AG08395 (cell line): ENCODE measurements at places on chromosomes 16 and 17.

GRCh38 chr16:27314161-27314723 is 468 bp downstream of the IL4R start:
- DNase-seq: peak; percentile 79

- DNase-seq: no peak
Observed at GRCh38 chr16:58121132-58121531, 8.0 kb downstream of the CFAP20 start.

DNA sequence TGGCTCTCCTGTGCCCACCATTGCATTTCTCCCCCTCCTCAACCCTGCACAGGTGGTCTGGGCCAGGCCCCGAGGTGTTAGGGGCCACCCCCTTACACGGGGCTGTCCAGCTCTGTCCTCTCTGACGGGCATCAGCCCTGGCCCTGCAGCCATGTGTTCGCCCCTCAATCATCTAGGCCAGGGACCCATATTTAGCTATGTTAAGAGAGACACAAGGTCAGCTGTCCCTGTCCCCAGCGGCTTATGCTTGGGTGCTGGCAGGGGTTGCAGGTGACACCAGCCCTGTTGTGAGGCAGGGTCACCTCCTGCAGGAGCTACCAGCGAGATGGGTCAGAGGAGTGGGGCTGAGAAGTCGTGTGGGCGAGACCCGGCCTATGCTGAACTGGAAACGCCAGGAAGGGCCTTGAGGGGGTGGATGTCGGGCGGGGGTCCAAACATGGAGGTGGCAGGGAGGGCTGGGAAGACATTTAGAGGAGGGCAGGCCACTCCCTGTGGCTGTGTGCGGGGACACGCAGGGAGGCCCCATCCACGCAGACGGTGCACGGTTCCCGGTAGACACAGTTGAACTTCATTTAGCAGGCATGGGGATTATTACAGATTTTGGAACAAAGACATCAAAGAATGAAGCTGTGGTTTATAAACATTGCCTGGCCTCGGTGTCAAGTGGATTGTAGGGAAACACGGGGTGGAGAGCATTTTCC is 133.2 kb upstream of the CHMP6 start:
- DNase-seq: no peak

GRCh38 chr17:35797918-35798317 is 2.5 kb upstream of the MMP28 start:
- no peak for DNase-seq
